ENCODE measurements at places on chromosomes 3 and 15.

DNA sequence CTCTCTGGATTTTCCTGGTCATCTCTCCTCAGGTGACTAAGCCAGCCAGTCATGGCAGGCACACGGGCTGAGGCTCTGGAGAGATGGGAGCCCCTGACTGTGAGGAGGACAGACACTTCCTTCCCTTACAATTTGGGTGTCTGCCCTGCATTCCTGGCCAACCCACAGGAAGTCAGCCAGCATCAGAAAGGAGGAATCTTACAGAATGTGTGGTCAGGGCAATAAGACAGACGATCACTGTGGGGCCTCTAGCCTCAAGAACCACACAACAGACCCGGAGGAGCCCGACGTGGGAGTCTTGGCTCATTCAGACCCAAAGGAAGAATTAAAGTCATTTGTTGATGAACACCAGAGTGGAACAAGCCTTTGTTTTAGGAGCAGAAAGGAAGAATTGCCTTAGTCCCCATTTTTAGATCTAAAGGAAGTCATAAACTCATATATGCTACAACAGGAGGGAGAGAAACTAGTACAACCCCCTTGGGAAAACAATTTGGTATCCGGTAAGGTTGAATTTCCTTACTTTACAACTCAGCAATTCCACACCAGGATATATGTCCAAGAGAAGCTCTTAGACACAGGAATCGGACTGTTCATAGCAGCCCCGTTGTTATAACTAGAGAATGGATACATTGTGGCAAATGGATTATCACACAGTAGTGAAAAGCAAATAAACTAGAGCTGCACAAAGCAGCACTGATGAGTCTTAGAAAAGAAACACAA lies 62.2 kb downstream of the ABTB1 start:
- no peak for DNase-seq

DNA sequence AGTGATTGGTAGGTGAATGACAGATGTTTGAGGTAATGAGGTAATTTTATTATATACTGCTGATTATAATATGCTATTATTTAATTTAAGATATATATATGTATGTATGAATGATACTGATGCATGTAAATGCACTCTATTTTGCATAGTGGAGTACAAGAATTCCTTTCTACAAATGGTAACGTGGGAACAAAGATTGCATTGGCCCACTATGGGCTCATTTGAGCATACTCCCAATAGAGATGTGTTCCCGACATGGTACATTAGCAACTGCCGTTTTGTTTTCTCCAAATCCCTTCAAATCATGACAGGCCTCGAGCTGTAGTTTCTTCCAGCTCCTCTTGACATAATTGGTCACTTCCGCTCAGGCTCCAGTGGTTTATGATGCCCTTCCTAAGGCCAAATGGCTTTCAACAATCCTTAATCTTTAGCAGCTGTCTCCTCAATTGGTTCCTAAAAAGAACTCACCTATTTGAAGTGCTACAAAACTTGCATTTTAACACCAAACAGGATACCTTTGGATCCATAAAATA lies 266.1 kb downstream of the ADAMTSL3 start:
- no peak for DNase-seq

DNA sequence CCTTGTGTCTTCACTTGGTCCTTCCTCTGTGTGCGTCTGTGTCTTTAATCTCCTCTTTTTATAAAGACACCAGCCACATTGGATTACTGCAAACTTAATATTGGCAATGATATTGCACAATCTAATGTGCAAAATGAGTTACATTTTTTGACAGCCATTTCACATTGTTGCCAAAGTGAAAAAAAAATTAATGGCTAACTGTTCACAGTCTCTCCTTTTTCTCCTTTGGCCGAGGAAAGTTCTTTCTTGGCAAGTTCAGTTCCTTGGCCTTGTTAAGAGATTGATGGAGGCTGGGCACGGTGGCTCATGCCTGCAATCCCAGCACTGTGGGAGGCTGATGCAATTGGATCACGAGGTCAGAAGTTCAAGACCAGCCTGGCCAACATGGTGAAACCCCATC lies 62.2 kb upstream of the ZNF280D start:
- DNase-seq, result no peak

GRCh38 chr3:156059950-156060501 lies 60.4 kb upstream of the KCNAB1 start:
- no peak for DNase-seq

- DNase-seq, result no peak
These were observed 92.7 kb upstream of the CFAP20DC start for GRCh38 chr3:59142556-59142955.

DNA sequence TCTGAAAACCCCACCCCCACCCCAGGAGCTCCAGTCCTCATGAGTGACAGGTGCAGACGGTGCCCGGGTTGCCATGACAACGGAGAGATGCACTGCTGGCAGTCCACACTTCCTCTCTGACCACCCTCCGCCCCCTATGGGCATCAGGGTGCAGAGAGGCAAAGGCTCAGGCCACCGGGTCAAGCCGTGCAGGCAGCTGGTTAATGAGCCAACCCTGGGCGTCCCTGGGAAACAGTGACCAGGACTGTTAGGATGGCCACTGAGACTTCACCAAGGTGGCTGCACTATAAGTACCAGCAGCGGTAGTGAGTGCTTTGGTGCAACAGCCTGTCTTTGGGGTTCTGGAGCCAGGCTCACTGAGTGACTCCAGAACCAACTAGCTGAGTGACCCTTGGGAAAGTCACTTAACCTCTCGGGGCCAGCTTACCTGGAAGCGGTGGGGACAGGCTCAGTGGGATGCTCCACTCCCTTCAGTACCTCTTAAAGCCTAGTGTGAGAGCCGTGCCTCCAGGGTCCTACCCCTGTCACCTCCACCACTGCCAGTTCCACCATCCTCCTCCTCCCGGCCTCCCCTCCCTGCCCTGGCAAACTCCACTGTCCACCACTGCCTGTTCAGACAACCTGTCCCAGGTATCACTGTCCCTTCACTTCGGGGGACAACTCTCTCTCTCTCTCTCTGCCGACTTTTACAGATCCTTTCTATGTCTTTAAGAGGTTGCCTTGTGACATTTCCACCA lies 121.0 kb upstream of the PRR20G start:
- DNase-seq, result no peak

DNA sequence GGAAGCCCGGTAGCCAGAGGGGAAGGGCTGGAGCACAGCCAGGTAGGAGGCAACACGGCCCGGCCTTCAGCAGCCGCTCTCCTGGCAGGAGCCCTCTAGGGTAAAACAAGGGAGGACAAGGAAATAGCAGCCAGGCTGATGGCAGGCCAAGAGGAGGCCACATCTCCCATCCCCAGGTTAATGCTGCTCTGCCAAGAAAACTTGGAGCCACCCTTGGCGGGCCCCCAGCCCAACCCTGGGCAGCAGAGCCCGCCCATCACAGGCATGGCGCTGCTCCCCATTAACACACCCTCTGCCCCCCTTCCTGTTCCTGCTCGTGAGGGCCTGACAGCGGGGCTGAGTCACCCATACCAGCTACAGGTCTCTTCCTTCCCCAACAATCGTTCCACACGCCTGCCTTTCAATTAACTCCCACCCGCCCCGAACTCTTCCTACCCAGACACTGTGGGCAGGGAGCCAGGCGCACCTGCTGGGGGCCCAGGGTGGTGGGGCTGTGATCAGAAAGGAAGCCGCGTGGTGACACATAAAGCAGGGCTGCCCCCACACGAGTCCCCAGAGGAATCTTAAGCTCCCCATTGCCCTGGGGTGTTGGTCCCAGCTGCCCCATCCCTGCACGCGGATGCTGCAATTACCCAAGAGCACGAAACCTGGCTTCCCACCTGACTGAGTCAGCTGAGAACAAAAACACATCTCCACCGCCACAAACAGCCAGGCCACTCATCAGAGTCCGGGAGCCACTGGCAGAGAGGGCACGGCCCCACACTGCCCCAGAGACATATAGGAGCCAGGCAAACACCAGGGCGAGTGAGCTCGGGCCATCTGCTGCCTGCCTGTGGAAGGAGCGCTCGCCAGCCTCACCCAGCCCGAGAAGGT lies at the start of gene C15orf62:
Gene C15orf62, plus strand, starts transcription at position 707 of the 873 bp plus-strand sequence. CDS start 516 bp downstream, outside the sequence.
- DNase-seq, result peak; percentile 76

DNA sequence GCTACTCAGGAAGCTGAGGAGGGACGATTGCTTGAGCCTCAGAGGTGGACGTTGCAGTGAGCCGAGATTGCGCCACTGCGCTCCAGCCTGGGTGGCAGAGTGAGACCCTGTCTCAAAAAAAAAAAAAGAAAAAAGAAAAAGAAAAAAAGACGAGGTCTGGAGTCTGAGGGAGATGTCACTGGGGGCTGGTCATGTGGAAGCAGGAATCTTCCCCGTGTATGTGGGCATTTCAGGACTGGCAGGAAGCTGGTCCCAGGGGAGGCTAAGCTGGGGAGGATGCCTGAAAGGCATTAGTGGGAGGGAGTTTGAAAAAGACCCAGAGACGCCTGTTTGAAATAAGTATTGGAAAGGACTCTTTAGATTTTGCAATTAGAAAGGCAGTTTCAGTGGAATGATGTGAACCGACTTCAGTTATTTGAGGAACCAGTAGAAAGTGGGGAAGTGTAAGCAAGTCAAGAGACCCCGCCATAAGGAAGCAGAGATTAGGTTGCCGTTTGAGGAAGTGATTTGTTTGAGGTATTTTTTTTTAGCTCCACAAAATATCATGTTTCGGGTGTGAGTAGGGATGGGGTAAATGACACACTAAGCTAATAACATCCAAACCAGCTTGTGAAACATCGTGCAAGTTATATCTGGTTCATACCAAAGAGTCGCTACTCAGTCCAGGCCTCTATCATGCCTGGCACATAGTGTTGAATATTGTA lies 55.5 kb downstream of the ST6GAL1 start:
- no peak for DNase-seq

DNA sequence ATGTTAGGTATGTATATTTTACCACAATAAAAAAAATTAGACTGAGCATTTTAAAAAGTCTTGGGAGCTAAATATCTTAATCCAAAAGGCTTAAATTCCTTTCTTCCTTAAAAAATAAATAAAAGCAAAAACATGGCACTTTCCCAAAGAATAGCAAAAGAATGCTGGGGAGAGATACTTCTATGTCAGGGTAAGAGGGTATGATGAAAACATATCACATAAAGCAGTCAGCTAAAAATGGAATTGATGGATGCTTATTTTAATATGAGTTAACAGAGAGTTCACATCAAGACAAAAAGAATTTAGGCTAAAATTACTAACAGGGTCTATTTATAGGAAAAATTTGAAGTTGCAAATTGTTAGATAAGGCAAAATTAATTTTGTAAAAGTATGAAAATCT lies 141.0 kb downstream of the MYLK start:
- DNase-seq, result no peak

DNA sequence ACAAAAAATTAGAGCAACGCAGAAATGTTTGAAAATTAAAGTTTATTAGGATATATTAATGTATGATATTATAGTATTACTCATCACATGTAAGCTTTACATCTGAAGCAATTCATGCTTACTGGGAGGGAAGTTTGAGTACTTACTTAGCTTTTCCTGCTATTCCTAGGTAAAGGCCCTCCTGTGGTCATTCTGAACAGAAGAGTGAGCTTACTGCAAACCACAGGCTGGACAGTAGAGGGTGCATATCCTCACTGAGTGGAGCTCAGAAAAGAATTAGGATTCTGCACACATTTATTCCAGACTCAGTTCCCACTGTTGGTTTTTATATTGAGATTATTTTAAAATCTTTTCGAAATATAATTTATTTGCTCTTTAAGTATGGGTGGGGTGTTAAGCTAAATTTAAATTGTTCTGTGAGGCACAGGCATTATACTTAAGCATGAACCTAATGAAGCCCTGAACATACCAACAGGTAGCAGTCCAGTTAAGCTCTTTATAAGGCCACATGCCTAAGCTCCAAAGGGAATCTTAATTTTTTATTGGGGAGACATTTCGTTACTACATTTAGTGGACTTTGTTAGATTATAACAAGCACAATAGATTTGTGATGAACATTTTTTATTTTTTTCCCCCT lies 10.2 kb downstream of the MRPS22 start:
- DNase-seq, result no peak

GRCh38 chr3:37996785-37997301 lies 6.3 kb downstream of the VILL start:
- peak; percentile 85 for DNase-seq

GRCh38 chr3:170162630-170163029 lies 18.9 kb downstream of the PHC3 start:
- no peak for DNase-seq

GRCh38 chr15:50519740-50520425 lies 26.6 kb downstream of the USP50 start:
- no peak for DNase-seq

GRCh38 chr15:50181201-50181968 lies 611 bp upstream of the SLC27A2 start:
- no peak for DNase-seq

- no peak for DNase-seq
These were observed 366.8 kb upstream of the ZNF385D start for GRCh38 chr3:22117751-22118346.

DNA sequence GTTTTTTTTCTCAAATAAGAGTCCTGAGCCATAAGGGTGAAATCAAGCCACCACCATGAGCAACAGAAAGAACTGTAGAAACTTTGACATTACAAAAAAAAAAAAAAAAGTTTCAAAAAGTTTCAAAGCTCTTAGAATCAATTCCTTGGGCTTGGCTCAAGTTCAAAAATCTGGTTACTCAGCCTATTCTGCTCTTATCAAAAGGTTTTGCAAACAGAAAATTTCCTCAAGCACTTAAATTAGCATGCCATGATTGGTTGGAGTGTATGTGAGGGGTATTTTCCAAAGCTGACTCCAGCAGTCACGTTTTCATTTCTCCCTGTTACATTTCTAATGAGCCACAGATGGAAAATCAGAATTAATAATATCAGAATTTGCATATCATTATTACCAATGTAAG lies 12.1 kb upstream of the PEX5L start:
- no peak for DNase-seq

DNA sequence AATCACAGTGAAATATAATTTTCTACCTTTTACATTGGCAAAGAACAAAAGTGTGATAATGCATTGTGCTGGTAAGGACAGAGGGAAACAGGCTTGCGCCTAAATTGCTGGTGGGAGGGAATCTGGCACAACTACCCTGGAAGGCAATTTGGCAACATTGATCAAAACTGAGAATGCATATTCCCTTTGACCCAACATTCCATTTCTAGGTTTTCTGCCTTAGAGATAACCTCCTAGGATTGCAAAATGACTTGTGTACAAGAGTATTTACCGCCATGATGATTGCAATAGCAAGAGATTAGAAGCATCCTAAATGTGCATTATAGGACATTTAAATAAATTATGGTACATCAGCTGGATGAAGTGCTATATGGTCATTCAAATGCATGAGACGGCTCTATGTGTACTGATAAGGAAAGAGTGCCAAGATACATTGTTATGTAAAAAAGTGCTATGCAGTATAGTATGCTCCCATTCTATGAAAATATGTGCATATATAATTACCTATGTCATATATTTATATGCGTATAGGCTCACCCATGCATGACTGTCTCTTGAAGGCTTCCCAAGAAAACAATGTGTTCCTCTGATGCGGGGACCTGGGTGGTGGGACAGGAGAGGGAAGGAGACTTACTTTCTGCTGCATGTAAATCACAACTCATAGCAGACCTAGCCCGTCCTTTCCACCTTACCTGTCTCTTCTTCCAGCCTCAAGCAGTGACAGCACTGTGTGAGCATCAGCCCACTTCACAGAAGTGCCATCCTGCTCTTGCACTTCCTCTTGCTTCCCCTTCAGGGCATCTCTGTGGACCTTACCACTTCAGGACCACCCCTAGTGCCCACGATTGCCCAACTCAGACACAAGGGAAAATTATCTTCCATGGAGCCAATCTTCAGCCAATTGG lies 249.9 kb upstream of the TLE3 start:
- DNase-seq, result no peak

GRCh38 chr3:36496684-36497633 lies 116.7 kb downstream of the STAC start:
- DNase-seq, result no peak

GRCh38 chr15:95948411-95948810 lies 382.1 kb upstream of the NR2F2 start:
- no peak for DNase-seq

GRCh38 chr15:100078511-100079220 lies 263.1 kb downstream of the ADAMTS17 start:
- DNase-seq, result no peak
